ENCODE measurements at places on chromosomes 2 and 18. TPM values are rescaled to one million over a fixed set of nuclear protein-coding genes. Genes with fewer than 3 reads are reported as not detected.
A peak's percentile ranks its signal among the peaks of the same experiment; 100 is the strongest.

ASIC4 gene
- total RNA-seq, result 1.4 TPM

DNA sequence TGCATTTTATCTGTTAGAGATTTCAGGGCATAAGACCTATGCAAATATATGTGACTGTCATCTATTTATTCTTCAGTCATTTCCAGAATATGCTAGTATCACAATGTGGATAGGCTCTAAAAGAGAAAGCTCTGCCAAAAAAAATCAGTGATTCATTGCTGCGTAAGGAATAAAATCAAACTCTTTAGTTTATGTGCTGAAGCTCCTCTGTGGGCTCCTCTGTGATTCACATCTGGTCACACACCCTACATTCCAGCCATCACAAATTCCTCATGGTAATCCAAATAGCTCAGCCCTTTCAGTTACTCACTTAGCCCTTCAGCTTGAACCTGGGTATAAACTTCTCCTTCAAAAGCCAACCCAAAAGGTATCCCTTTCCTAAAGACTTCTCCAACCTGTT, 21.4 kb downstream of the DLGAP1 start:
- DNase-seq, result no peak

- DNase-seq, result no peak
Observed at GRCh38 chr2:105764059-105764458, 19.3 kb downstream of the NCK2 start.

DNA sequence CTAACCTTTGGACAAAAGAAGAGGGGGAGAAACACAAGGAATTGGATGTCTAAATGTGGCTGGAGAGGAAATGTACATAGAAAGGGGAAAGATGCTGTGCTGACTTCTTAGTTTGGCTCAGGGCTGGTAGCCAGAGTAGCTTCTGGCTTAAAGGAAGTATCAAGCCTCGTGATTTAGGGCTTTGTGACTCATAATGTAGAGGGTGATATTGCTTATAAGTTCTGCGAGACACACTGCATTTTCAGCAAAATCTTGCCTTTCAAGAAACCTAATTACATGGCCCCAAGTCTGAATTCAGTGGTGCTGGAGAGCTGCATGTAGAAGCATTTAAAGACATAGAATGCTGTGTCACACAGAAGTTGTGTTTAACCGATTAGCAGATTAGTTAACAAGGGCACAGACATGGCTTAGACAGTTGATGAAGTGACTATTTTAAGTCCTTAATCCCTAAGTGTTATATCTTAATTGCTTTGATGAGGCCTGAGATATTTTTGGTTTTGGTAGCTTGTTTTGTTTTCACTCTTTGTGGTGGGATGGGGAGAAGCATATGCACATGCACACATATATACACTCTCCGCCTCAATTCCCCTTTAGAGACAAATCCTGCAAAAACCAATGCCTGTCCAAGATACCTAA, 66.4 kb downstream of the EPAS1 start:
- no peak for DNase-seq

- DNase-seq, result peak; percentile 13
Observed at GRCh38 chr2:234309431-234309830, 187.4 kb downstream of the ARL4C start.

TMEM37 gene
- total RNA-seq, result 13.6 TPM

DNA sequence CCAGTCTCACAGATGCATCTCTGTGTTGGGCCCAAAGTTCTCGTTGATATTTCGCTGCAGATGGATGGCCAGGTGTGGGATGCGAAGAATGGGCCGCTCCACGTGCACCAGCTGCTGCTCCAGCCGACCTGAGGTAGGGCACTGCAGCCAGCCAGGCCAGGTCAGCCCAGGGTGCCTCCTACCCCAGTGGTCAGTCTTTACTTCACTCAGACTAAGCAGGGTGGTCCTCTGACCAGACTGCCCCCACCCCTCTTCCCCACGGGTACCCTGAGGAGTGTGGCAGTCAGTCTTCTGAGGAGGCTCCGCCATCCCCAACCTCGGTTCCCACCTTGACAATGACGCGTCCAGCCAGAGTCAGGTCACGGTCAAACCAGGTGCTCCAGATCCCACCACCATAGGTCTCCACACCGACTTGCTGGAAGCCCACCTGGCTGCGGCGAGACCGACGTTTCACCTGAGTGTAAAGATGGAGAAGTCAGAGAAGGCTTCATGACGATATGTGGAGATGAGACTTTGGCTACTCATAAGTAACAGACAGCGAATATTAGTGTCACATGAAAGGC, 1.7 kb downstream of the DNPEP start:
- no peak for DNase-seq

CMPK2 gene
- 4.5 TPM for total RNA-seq

DNA sequence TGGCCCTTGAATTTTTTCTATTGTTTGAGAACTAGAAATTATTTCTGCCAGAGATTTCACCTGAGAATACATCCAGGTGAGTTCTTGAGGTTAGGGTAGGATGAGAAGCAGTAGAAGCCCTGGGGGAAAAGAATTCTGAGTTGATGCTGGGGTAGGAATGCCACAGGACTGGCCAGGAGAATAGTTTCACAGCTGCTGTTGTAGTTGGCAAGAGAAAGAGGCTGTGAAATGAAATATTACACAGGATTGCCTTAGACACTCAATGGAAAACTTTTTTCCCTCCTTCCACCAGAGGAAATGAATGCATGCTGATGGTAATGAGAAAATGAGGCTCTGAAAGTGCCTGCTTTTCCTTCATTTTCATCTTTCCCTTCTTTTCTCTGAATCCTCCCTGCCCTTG, 54.6 kb downstream of the PRKCE start:
- no peak for DNase-seq

DNA sequence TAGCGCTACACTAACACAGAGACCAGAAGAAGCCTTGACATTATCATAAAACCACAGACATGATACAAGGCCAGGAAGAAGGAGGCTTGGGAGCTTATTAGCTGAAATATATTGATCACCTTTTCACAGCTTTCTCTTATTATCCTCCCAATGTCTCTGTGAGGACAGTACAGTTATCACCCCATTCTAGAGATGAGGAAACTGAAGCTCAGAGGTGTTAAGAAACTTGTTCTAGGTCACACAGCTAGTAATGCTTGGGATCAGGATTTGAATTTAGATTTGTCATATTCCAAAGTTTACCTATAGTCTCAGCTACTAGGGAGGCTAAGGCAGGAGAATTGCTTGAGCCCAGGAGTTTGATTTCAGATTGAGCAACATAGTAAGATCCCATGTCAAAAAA, 44.6 kb upstream of the LTBP1 start:
- DNase-seq, result no peak

GRCh38 chr2:39523308-39524044, 86.4 kb upstream of the MAP4K3 start:
- no peak for DNase-seq

TTN gene
- total RNA-seq, result 1.0 TPM

- DNase-seq, result no peak
Observed at GRCh38 chr2:167817908-167818307, 429.5 kb downstream of the STK39 start.

- no peak for DNase-seq
Observed at GRCh38 chr2:127651971-127652550, 6.1 kb downstream of the GPR17 start.

DNA sequence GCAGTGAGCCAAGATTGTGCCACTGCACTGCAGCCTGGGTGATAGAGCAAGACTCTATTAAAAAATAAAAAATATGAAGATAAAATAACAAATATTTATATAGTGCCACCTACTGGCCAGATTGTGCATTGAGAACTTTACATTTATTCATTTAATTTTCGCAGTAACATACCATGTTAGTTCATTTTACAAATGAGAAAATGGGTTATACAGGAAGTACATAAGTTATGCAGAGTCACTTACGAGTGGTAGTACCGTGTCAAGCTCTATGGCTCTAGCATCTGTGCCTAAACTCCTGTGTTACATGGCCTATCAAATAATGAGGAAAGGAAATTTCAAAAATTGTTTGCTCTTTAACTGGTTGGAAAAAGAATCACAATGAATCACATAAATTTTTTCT, 27.9 kb downstream of the RIF1 start:
- no peak for DNase-seq

- no peak for DNase-seq
Observed at GRCh38 chr2:103003750-103004260, 242.0 kb downstream of the TMEM182 start.

- no peak for DNase-seq
Observed at GRCh38 chr18:59067873-59068272, 71.8 kb upstream of the SEC11C start.

DNA sequence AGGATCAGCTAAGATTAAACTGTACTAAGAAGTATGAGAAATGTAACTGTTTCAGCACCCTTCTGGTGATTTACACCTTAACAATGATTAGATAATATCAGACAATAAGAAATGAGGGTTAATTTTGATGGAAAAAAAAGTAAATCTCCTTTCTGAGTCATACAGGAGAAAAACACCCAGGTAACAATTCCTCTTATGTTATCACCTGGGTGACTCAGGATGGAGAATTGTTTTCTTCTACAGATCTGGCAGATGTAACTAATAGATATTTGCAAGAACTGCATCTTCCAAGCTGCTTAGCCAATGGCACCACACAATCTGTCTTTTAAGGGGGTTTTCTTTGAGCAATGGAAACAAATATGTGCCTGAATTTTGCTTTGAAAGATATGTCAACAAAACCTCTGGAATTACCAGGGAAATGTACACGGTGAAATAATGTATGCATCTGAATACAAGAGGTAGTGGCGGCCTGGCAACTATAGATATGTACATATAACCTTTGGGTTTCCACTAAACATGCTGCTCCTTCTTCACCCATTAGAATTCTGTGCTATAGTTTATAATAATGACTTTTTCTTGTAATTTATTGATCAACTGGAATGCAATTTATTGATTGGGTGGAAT, 407.9 kb downstream of the CPS1 start:
- DNase-seq, result no peak

DNA sequence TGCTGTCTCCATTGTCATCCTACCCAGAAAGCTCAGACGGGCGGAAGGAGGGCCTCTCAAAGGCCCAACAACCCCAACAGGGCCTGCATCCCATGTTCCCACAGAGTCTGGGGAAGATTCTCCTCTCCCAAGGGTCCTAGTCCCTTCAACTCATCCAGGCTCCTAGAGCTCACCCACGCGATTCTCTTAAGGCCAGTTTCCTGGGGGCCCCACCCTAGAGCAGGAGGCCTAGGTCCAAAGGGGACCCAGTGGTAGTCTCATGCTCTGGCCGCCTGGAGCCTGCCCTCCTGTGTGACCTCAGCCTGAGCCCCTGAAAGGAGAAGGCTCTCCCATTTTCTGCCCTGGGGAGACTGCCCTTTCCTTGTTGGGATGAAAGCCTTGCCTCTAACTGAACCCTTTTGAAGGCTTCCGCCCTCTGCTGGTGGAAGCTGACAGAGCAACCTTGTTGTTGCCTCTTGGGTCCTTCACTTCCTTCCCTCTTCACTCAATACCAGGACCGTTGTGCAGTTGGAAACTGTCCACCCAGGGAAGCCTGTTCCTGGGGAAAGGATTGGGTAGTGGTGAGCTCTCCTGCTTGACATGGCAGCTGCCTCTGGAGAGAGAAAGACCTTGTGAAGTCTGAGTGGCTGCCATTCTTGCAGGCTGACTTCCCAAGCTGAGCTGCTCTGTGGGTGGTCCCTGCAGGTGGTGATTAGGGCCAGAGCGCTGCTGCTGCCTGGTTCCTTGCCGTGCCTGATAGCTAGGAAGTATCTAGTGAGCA, 86.0 kb upstream of the ALPP start:
- DNase-seq, result no peak

DNA sequence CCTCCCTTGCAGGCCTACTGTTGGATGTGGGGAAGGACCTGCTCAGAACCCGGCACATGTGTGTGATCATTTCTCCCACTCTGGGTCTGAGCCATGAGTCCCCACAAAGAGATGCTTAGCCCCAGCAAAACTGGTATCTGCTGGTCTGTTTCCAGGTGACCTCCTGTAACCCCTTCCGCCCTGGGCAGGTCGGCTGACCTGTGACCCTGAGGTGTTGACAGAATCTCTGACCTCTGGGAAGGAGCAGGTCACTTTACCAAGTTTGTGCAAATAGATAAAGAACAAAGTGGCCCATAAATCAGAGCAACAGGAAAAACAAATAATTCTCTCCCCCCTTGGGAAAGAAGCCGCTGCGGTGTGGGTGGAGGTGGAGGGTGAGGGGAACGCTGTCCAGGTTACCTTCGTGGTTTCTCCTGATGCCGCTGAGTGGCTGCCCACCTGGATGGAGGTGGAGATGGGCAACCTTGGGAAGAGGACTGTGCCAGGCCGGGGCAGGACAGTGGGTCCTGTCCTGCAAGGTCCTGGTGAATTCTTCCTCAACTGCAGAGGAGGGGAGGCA, 174.0 kb upstream of the MYCN start:
- no peak for DNase-seq

TBR1 gene
- total RNA-seq, result 0.13 TPM

ZNF519 gene
- total RNA-seq, result 22.4 TPM

FBXO41 gene
- 8.1 TPM for total RNA-seq

MC2R gene
- not detected for total RNA-seq

GRCh38 chr18:76565238-76566173, 70.5 kb upstream of the ZNF516 start:
- peak; percentile 70 for DNase-seq

SAP130 gene
- 38.5 TPM for total RNA-seq

GPR39 gene
- total RNA-seq, result 0.47 TPM

- no peak for DNase-seq
Observed at GRCh38 chr18:22469926-22470247, 52.2 kb upstream of the CTAGE1 start.

SCN2A gene
- 1.9 TPM for total RNA-seq

MRO gene
- total RNA-seq, result 0.40 TPM

DNA sequence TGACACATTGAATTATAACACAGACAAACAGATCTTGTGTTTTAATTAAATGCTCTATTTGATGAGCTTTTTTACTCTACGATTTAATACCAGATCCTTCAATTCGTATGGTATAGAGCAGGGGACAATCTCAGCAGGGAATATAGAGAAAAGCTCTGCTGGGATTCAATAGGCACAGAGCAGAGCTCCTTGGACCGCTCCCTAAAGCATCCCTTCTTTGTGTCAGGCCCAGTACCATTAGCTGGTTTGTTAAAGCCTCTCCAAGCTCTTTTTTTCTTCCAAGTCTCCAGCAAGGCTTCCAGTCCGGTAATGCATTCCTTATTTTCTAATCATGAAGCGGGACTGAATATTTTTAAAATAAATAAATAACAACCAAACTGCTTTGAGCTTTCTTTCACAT, 466.0 kb downstream of the NR4A2 start:
- DNase-seq, result no peak

Measured in mesothelial cell of epicardium (in vitro differentiated cells).